ENCODE measurements at places on chromosomes 5 and 9. TPM values are rescaled to one million over a fixed set of nuclear protein-coding genes. Genes with fewer than 3 reads are reported as not detected.

- DNase-seq, result peak; percentile 32
Measured at GRCh38 chr9:22053178-22053577, 44.1 kb upstream of the CDKN2B start.

GRCh38 chr5:79521156-79521555 is 7.2 kb upstream of the HOMER1 start:
- DNase-seq, result no peak

GRCh38 chr9:79644601-79645000 is 72.8 kb downstream of the TLE4 start:
- DNase-seq, result no peak

GRCh38 chr9:113805486-113806132 is 70.5 kb upstream of the ZNF618 start:
- DNase-seq, result no peak

DNA sequence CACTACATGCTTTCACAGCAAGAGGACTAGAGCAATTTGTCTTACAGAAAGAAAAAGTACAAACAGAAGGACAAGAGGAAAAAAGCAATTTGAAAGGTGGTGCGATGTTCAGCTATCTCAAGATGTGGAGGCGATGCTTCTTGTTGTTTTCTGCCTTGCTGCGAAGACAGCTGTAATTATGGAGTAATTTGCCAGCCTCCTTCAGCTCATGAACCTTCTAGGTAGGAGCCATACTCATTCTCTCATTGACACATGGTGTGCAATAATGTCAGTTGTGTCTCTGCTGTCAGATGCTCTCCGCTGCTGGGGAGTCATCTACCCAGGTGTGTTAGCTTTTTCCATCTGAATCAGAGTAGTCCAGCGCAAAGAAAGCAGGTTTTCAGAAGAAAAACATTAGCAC is 424.5 kb downstream of the NR2F1-AS1 start:
- no peak for DNase-seq

- DNase-seq, result peak; percentile 28
Measured at GRCh38 chr5:142254431-142254830, 70.4 kb downstream of the SPRY4 start.

DNA sequence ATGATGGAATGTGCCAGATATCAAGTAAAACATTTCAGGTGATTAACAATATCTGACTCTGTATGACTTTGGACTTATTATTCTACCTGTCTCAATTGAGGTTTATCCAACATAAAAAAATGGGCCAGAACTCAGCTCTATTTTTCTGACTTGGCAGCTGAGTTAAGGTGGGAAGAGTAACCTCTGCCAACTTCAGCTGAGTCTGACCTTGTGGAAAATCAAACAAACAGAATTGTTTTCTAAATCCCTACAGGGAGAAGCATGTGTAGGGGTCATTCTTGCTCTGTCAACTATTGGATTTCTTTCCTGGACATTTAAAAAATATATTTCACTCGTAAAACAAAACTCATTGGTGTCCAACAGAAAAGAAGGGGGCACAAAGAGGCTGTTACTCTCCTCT is 139.4 kb upstream of the TLR4 start:
- no peak for DNase-seq

DNA sequence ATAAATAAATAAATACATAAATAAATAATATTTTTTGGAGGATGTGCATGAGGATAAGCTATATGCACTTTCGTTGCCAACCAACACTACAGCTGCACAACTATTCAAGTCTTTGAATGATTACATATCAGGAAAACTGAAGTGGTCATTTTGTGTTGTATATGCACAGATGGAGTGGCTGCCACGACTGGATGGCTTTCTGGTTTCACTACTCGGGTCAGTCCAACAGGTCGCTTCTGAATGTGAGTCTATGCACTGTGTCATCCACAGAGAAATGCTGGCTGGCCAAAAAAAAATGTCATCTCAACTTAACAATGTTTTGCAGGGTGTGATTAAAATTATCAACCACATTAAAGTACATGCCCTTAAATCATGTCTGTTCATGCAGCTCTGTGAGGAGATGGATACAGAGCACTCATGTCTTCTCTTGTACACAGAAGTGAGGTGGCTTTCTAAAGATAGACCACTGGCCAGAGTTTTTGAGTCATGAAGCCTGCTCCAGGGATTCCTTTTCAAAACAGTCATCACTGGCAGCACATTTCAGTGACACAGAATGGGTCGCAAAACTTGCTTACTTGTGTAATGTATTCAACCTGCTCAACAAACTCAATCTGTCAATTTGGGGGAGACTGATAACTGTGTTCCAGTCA is 589.8 kb upstream of the CYLC2 start:
- DNase-seq, result no peak

DNA sequence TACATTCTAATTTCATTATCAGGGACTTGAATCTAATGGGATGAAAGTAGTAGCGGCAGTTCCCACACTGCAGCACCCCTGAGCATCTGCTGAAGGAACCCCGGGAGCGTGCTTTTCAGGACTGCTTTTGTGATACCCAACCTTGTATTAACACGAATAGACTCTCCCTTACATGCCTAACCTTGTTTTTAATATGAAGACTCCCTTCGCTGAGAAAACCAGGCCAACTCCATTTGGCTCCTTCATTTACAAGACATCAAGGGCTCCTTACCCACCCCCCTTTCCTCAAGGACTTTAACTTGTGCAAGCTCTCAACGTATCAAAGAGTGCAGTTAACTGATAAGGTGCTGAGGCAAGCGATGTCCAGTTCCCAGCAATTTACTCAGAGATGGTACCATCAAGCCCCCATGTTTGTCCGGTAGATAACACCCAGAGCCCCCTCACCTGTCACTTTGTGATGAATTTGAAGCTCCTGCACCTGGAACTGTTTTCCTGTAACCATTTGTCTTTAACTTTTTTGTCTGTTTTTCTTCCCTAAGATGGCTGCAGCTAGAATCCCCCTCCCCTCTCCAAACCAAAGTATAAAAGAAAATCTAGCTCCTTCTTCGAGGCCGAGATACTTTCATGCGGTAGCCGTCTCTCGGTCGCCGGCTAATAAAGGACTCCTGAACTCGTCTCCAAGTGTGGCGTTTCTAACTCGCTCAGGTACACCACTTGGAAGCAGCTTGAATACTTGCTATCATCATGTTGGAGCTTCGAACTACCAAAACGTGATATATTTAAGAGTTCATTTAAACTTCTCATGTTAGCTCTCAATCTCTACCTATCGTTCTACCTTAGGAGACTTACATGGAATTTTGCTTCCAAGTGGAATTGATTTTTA is 10.7 kb downstream of the HNRNPH1 start:
- DNase-seq, result peak; percentile 19

DNA sequence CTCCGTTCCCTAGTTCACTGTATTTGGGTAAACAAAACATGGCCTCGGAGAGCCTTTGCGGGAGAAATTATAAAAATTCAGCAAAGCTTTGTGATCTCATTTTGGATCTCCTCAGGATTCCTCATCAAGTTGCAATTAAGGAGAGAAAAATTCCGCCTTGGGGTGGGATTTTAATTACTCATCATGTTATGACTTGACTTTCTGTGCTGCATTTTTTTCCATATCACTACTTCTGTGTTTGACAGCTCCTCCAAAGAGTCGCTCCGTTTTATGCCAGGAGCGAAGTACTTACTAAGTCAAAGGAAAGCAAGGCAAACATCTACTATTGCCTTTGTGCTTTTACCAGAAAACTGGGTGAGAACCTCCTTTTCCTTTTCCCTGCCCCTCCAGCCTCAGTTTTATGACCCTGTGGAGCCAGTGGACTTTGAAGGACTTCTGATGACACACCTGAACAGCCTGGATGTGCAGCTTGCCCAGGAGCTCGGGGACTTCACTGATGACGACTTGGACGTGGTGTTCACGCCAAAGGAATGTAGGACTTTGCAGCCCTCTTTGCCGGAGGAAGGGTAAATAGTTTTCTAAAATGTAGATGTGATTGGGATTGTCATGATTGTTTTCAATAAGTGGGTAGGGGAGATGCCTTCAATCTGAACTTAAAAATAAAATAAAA is 71.5 kb downstream of the DOCK8 start:
- DNase-seq, result no peak

GRCh38 chr5:114435885-114436299 is 74.0 kb downstream of the KCNN2 start:
- no peak for DNase-seq

GRCh38 chr5:55899344-55899743 is 48.2 kb downstream of the IL31RA start:
- DNase-seq, result peak; percentile 37

GRCh38 chr5:71862087-71862486 is 143.0 kb downstream of the CARTPT start:
- DNase-seq, result no peak

GRCh38 chr5:9924614-9925013 is 294.5 kb upstream of the TAS2R1 start:
- peak; percentile 97 for DNase-seq

DNA sequence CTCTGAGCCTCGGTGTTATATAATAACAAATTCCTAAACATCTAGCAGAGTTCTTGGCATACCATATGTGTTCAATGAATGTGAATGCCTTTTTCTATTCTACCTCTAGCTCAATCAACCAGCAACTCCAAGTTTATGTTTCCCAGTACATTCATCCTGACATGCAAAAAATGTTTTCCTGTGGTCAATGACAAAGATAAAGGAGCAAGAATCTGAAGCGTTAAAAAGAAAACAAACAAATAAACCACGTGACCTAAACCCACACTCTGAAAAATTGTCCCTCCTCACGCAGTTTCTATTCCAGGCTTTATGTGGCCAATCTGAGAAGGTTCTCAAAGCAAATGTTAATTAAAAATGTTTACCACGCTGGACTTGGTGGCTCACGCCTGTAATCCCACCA is 18.0 kb downstream of the KLF4 start:
- no peak for DNase-seq

GRCh38 chr5:15807248-15807647 is 307.3 kb downstream of the FBXL7 start:
- DNase-seq, result peak; percentile 30

DNA sequence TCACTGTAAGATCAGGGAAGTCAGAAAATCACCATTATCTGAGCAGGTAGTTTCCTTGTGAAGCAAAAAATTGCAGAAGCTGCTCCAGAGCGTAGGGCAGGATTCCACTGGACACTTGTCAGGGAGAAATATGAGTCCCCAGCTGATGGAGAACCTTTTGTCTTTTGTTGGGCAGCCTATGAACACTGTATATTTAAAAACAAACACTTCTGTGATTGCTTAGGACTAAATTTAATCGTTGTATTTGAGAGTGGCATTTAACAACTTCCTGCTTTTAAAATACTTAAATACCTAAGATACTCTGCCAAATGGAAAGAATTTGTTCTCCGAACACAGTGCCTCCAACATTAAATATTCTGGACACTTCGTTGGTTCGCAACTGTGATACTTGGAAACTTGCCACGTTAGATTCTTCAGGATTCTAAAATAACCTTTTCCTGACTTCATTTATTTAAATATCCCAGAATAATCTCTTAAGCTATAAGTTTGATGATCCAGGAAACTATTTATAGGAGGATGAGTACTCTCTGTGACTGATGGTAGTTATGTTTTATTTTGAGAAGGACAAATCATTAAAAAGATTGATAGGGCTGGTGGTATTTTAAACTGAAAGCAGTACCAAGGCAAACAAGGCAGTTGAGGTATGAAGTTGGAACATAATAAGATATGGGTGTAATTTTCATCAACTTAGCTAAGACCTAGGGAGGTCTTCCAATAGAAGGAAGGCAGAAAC is 2.7 kb upstream of the HSPA4 start:
- DNase-seq, result peak; percentile 66

DNA sequence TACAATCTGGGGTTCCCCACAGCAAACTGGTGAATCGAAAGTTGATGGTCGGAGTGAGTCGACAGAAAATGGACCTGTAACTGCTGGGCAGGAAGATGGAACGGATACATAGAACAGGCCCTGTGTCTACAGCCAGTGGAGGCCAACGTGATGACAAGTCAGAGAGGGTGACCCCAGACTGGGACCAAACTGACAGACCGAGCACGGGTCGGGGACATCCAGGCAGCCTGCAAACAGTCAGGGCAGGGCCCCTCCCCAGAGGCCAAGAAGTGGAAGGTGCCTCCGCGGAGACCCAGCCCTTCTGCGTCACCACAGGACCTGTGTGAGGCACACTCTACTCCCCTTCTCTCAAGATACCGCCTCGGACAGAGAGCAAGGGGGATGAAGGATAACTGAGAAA is 25.1 kb upstream of the FANCC start:
- DNase-seq, result no peak

DNA sequence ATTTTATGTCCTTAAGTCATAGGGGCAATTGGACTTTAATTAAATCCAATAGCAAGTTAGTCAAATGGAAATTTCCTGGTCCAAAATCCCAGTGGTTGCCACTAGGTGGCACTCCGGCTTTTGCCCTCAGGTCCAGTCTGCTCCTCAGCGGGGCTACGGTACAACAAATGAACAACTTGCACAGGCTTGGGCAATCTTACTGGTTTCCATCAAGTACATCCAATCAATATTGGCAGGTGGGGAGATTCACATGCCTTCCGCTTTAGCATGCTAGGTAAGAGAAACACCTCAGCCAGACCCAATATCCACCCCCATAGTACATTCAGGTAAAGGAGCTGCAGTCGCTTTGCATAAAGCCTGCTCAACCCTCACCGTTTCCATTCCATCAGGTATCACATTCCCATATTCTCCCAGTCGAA is 6.3 kb upstream of the MXD3 start:
- peak; percentile 81 for DNase-seq

DNA sequence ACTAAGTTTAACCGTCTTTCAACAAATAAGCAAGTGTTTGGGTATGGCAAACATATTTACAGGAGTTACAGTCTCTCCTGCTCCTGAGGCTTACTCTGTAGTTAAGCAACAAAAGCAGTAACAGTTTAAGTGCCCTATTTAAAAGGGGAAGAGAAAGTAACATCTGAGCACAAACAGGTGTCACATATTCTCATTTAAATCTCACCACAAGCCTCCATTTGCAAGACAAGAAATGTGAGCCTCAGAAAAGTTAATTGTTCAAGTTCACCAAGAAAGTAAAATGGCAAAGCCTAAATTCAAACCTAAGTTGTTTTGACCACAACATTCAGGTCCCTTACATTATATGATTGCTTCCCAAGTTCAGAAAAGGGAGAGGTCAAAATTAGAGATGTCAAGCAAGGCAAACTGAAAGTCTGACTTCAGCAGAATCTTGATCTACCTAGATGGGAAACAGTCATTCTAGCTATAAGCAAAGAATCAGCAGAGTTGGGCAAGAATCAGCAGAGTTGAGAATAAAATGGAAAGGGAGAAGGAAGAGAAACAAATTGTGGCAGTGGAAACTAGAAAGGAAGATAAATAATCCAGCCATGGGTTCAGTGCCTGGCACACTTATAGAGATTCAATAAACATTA is 93.4 kb downstream of the STRBP start:
- no peak for DNase-seq

Gene OTP
- not detected for total RNA-seq

Gene CTSL
- total RNA-seq, result 513 TPM

Gene GHR
- total RNA-seq, result 4.3 TPM

Gene TGFBI
- total RNA-seq, result 227 TPM

Gene FAM78A
- total RNA-seq, result 0.25 TPM

Gene ECPAS
- 114 TPM for total RNA-seq

Gene GRM6
- total RNA-seq, result not detected

Gene ATOSB
- total RNA-seq, result 22.1 TPM

Gene TEK
- total RNA-seq, result 3.8 TPM

Gene SH3GL2
- 0.18 TPM for total RNA-seq

Gene SLC36A1
- 15.2 TPM for total RNA-seq

Measured in fibroblast of the aortic adventitia (primary cell).